GM12891 (cell line): ENCODE measurements at places on chromosomes 6 and 20.

DNA sequence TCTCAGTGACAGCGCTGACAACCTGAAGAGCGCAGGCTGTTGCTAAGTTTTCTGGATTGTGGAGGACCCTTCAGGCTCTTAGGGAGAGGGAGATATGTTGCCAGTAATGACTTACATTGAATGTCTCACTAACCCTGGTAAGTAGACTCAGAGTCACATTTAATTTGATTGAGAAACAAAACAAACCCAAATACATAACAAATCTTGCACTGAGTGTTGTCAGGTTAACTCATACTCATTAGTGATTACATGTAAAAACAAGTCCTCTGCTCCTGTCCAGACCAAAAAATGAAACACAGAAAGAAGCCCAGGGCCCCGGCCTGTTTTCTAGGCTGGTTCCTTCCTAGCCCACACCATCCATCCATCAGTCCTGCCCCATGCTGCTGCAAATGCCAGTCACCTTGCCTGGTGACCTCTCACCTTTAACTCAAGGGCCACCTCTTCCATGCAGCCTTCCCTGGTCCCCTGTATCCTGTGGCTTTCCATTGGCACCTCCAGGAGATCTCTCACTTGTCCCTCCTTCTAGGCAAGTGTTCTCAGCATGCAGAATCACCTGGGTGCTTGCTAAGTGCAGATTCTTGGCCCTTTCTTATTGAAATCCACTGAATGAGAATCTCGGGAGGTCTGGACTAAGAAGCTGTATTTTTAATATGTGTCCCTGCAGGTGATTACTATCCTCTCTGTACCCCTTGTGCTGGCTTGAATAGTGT is 34.7 kb upstream of the ERVFRD-1 start:
- no peak for DNase-seq

DNA sequence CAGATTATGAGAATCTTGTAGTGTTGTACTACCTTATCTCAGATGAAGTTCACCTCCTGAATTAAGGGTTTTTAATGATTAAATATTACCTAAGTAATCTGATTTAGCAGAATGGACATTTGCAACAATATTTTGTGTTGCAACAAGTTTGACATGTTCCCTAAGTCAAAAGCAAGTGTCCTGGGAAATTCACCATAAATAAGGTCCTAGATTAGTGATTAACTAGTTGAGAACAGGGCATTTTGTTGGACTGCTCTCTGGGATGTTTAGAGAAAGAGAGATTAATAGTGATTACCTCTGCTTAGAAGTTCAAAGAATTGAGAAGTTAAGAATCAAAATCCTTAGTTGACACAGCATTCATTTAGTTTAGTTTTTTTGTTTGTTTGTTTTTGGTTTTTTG is 120.2 kb upstream of the MARCKS start:
- no peak for DNase-seq

DNA sequence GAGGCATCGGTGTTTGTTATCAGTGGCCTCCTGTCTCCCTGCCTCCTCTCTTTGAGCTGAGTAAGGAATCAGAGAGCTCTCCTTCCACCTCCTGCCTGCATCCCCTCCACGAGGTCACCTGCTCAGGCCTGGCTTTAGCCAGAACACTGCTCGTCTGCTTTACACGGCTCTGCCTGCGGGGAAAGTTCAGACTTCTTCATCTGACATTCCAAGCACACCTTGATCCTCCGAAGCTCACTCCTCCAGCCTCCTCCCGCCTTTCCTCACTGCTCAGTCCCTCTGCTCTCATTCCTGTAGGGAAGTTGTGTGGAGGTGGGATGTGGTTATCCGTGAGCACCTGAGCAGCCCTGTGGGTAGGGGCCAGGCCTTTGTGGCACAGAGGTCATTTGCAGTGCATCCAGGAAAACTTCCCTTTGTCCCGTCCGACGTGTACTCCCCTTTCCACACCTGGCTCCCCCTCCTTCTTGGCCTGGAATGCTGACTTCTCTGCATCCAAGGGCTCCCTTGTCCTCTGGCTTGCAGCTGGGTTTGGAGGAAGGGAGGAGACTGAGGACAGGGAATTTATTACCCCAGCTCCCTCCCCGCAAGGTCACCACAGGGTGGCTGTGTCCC is 12.8 kb upstream of the CCDC167 start:
- no peak for DNase-seq

DNA sequence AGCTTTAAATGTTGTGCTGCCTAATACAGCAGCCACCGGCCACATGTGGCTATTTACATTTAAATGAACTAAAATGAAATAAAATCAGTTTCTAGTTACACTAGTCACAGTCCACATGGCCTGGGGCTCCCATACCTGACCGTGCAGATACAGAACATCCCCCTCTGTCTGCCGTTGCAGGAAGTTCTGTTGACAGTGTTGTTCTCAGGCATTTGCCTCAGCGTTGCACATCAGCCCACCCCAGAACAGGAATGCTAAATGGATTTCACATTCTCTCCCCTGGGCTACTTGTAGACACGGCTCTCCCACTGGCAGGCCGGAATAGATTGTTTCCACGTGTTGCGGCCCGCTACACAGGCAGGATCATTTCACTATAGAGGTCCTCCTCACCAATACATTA is 26.3 kb downstream of the JAG1 start:
- peak; percentile 30 for DNase-seq

GRCh38 chr6:161838306-161839035 is 564.6 kb upstream of the AGPAT4 start:
- DNase-seq, result no peak

- DNase-seq, result peak; percentile 50
Observed at GRCh38 chr6:45830441-45831139, 185.1 kb downstream of the CLIC5 start.

GRCh38 chr6:135274561-135275293 is 93.6 kb downstream of the MYB start:
- DNase-seq, result no peak

- DNase-seq, result no peak
Observed at GRCh38 chr20:61705386-61706258, 360.1 kb downstream of the TAF4 start.

DNA sequence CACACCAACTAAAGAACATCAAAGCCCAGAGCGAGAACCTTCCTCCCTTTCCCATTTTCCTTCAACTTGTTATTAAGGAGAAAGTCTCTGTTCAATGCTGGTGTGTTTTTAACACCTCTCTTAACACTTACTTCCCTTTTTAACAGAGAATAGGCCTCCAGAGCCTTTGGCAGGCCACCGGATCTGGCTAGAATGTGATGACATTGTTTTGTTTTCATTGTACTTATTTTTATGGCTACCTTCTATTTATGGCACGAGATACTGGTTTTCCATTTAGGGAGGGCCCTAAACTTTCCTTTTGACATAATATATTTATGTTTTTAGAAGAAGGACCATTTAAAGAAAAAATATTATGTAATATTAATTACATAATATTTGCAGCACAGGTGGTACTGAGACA is 21.6 kb downstream of the TCF15 start:
- DNase-seq, result no peak

- no peak for DNase-seq
Observed at GRCh38 chr20:37856932-37857660, 45.8 kb upstream of the VSTM2L start.

DNA sequence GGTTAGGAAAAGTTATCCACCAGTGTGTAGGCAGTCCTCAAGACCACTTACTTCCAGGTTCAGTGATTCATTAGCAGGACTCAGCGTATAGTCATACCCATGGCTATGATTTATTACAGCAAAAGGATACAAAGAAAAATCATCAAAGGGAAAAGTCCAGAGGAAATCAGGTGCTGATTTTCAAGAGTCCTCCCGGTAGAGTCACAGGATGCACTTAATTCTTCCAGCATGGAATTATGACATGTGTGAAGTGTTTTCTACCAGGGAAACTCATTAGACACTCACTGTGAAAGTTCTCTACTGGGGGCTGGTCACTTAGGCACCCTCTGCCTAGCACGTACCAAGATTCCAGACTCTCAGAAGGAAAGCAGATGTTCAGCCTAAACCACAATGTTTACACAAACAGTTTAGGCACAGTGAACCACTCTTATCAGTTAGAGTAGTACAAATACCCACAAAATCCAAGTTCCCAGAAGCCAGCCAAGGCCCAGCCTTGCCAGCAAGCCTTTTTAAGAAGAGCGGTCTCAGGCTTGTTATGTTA is 10.2 kb downstream of the WFDC3 start:
- DNase-seq, result no peak

DNA sequence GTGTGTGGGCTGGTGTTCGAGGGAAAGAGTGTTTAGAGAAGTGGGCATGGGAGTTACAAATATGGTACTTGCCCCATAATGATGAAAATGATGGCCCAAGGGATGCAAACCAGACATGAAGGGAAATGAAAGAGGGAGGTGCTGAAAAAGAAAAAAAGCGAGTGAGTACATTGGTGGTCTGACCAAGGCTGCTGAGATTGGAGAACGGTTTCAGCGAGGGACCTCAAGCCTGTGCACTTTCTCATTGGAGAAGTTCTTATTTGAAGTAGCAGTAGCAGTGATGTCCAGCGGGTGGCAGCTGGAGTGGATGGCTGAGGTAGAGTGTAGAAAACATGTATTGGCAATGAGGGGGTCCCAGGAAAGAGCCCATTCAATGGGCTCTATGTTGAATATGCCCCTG is 54.8 kb downstream of the TNFAIP3 start:
- DNase-seq, result no peak

- no peak for DNase-seq
Observed at GRCh38 chr20:8912096-8912495, 156.8 kb upstream of the PLCB4 start.

DNA sequence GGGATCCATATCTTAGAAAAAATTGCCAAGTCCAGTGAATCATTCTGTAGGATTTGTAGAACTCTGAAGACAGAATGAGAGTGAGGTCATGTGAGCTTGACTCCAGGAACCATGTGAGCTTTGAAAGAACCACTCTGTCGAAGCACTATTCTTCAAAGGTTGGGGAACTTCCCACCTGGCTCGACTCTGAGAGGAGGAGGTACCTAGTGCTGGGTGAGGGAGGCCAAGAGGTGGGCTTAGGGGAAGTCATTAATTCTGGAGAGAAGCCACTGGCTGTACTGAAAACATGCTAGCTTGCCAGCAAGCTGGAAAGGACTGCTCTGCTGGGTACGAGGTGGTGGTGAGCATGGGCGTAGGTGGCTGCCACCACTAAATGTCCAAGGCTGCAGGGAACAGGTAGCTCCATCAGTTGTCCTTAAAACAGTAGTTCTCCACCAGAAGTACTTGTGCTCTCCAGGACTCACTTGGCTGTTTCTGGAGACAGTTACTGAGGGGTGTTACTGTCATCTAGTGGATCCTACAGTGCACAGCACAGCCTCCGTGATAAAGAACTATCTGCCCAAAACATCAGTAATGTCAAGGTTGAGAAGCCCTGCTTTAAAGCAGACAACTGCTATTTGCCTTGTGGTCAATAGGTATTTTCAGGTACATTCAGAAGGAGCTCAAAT is 34.7 kb upstream of the SYNJ2 start:
- peak; percentile 37 for DNase-seq
